ENCODE measurements at places on chromosomes 3 and 15.
A peak's percentile ranks its signal among the peaks of the same experiment; 100 is the strongest.

DNA sequence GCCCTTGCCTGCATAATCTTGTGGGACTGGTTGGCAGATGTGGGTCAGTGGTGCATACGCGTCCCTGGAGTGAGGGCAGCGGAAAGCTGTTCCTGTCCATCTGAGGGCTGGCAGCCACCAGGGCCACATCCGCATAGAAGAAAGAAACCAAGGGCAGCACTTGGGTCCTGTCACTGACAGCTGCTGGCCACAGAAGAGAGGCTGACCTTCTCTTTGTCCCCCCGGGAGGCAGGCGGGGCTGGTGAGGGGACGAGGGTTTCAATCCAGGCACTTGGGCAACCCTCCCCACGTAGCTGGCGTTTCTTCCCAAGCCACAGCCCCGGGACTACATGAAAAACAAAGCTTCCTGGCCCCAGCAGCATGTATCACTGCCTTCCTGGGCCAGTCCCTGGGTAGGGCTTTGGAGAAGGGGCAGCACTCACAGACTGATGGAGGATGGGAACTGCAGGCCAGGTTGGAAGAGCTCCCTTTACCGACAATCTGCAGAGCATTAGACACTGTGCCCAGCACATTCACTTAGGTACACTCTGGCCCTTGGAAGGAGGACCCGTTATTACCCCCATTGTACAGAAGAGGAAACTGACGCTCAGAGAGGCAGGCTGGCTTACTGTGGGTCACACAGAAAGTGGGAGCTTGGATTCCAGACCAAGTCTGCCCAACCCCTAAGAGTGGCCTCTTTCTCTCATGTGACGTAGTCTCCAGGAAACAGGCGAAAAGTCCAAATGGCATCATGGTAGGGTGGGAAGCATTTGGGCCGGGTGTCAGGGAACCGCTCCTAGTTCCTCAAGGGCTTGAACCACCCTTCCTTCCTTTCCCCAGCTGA lies 78.8 kb upstream of the SLC6A6 start:
- DNase-seq: peak; percentile 13

DNA sequence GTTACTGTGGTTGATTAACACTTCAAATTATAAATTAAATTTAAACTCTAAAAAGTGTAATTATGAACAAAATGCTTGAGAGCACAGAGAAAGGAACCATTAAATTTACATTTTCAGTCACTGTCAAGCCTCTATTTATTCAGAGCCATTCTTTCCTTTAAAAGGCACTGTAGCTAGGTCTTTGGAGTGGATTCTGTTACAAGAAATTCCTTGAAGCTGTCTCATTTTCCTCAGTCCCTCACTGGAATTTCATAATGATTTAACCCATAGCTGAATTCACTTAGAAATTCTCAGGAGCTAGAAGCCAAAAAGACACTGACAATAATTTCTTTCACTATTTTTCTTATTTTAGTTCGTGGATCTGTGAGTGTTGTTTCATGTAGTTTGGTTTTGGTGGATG lies 81.2 kb upstream of the TCF12 start:
- no peak for DNase-seq

DNA sequence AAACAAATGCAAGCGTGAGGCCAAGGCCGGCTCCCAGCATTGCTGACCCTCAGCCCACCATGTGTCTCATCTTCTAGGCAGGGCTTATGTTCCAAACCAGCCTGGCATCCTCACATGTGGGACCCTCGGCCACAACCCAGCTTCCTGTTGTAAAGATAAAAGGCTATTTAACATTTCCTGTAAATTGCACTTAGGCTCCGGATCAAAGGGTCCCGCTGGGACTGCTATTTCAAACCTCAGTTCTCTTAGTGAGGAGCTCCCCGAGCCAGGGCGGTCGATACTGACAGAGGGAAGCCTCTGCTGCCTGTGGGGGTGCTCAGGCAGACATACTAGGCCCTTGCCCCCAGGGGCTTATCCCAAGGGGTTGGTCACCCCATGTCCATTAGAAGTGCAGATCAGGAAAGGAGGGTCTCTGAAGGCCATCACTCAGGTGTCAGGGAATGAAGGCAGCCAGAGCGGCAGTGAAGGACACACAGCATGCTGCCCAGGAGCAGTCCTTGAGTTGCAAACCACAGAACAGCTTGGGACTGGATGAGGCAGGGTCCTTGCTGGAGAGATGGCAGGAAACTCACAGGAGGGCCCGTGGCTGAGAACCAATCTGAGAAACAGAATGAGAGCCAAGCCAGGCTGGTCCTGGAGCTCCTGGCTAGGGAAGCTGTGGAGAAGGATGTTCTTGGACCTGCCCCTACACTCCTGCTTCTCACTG lies 239.9 kb downstream of the TLE3 start:
- no peak for DNase-seq

GRCh38 chr3:135051409-135051973 lies 256.4 kb downstream of the EPHB1 start:
- DNase-seq: no peak

DNA sequence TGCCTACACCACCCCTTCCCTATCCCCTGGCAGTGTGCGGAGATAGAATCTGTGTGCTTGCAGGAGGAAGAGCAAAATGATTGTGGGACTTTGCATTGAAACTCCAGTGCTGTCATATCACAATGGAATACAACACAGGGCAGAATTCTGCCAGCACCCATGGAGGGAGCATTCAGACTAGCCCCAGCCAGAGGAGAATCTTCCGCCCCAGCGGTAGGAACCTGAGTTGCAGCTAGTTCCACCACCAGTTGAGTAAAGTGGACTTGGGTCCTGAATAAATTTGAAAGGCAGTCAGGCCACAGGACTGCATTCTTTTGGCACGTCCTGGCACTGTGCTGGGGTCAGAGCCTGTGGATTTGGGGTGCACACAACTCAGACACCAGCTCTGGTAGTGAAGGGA lies 27.5 kb downstream of the NCBP2 start:
- DNase-seq: no peak

DNA sequence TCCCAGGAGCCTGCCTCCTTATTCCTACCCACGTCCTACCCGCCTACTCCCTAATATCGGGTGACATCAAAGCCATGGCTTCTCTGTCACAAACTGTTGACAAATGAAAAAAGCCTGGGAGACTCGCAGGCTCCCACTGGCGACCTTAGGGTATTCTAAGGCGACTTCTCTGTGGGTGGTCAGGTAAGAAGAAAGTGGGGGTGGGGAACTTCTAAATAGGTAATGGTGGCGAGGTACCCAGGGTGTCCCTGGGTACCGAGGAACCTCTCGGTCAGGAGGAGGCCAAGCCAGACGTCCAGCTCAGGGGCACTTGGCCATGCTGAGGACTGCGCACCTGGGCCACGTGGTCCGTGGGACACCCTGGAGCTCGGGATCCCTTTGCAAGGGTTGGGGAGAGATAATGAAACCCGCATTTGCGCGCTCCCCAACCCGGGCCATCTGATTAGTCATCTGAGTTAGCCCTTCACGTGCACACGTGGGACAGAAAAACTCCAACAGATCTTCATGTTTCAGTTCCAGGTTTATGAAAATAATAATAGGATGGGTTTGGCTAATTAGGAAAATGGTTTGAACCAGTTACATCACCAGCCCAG lies 78.2 kb downstream of the NR2F2 start:
- DNase-seq: no peak

- DNase-seq: no peak
Observed at GRCh38 chr3:104245261-104245660, 1121.4 kb upstream of the ALCAM start.

DNA sequence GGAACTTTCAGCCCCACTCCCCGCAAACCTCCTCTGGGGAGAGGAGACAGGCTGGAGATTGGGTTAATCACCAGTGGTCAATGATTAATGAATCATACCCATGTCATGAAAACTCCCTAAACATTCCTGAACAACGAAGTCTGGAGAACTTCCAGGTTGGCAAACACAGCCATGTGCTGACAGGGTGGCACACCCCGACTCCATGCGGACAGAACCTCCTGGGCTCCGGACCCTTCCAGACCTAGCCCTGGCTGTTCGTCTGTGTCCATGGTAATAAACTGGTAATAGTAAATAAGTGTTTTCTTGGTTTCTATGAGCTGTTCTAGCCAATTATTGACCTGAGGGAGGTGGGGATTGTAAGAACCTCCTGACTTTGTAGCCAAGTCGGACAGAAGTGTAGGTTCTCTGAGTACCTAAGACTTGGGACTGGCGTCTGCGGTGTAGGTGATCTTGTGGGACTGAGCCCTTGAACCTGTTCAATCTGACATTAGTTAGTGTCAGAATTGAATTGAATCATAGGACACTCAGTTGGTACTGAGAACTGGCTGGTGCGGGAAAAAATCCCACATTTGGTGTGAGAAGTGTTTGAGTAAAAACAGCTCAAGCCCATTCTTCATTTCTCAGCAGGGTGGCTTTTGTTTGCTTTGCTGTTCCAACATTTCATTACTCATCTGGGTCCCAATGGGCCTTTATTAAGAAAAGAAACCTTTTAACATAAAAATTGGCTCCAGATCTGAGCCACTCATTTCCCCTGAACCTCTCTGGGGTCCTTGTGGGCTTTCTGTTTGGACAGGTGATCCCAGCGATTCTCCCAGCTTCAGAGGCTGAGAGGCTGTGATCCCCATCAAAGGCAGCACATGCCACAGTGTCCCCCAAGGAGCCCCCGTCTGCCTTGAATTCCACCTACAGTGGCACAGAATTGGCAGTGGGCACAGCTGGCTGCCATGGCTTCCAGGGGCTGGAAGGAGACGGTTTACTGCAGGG lies 151.0 kb downstream of the TJP1 start:
- DNase-seq: no peak

DNA sequence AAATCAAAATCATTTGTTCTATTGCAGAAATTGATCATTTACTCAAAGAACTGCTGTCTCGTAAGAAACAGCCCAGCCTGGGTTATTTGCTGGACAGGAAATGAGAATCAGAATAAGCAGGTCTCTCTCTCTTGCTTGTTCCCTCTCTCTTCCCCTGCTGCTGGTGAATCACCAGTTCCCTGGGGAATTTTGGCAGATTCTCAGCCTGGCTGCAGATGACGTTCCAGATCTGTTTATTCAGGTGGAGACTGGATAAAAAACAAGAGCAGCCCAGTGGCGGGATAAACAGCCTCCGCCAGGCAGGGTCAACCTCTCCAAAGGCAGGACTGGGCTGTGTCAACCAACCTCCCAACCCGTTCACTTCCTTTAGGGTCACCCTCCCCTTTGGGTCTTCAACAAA lies 72.1 kb downstream of the LRIG1 start:
- peak; percentile 99 for DNase-seq

GRCh38 chr3:5022966-5023776 lies 43.9 kb downstream of the BHLHE40 start:
- peak; percentile 52 for DNase-seq
